ENCODE measurements at places on chromosomes 1 and 21. TPM values are rescaled to one million over a fixed set of nuclear protein-coding genes. Genes with fewer than 3 reads are reported as not detected.

The C1QC gene
- 230 TPM for polyA plus RNA-seq

The PDC gene
- not detected for polyA plus RNA-seq

The FCAMR gene
- not detected for polyA plus RNA-seq

The NBPF1 gene
- polyA plus RNA-seq, result 7.9 TPM

The LCE1D gene
- not detected for polyA plus RNA-seq

The UQCRHL gene
- 4.6 TPM for polyA plus RNA-seq

All from aorta (tissue), 5 donors.